ENCODE measurements at places on chromosomes 7 and 10.

DNA sequence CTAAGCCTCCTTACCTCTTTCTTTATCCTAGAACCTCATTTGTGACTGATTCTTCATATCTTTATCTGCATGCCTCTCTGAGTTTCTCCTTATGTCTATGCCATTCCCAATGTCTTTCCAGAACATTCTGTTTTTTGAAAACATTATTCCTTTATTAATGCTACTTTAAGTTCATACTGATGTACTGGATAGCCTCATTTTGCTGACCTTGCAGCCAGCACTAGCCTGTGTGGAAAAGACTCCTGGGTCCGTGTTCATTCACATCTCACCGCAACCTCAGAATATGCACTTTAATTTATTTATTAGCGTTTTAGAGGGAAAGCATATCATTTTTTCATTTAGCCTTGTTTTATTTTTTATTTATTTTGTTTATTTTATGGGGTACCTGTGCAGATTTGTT is 208.1 kb upstream of the NPVF start:
- DNase-seq = no peak

GRCh38 chr10:90592638-90593302 is 265.1 kb downstream of the HTR7 start:
- DNase-seq = peak; percentile 90

DNA sequence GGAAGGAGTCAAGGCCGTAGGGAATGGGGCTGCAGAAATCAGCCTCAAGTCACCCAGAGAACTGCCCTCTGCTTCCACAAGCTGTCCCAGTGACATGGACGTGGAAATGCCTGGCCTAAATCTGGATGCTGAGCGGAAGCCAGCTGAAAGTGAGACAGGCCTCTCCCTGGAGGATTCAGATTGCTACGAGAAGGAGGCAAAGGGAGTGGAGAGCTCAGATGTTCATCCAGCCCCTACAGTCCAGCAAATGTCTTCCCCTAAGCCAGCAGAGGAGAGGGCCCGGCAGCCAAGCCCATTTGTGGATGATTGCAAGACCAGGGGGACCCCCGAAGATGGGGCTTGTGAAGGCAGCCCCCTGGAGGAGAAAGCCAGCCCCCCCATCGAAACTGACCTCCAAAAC is 50.2 kb upstream of the PDCD4 start:
- no peak for DNase-seq

DNA sequence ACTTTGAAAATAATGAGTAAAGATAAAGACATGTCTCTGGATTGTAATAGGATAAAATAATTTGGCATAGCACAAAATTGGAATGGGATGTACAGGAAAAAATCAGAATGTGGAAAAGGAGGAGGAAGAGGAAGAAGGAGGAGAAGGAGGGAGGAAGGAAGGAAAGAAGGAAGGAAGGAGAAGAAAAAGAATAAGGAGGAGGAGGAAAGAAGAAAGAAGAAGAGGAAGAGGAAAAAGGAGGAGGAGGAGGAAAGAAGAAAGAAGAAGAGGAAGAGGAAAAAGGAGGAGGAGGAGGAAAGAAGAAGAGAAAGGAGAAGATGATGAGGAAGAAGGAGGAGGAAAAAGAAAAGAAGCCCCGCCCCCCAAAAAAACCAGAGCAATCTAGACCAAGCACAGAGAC is 95.9 kb downstream of the ST8SIA6 start:
- no peak for DNase-seq

GRCh38 chr7:116240024-116240668 is 29.8 kb downstream of the TES start:
- no peak for DNase-seq

GRCh38 chr7:130650611-130651120 is 17.9 kb downstream of the COPG2 start:
- DNase-seq = no peak

GRCh38 chr10:120997313-120997712 is 146.2 kb downstream of the WDR11 start:
- DNase-seq = no peak

GRCh38 chr7:150996376-150997074 is 5.7 kb downstream of the NOS3 start:
- no peak for DNase-seq

DNA sequence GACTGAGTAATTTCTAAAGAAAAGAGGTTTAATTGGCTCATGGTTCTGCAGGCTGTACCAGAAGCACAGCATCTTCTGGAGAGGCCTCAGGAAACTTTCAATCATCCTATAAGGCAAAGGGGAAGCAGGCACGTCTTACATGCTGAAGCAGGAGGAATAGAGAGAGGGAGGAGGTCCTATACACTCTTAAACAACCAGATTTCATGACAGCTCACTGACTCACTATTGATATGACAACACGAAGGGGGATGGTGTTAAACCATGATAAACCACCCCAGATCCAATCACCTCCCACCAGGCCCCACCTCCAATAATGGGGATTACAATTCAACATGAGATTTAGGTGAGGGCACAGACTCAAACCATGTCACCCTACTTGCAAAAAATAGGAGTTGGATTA is 201.5 kb downstream of the CDK14 start:
- no peak for DNase-seq

- DNase-seq = no peak
Measured at GRCh38 chr7:112505495-112505894, 24.7 kb downstream of the LSMEM1 start.

DNA sequence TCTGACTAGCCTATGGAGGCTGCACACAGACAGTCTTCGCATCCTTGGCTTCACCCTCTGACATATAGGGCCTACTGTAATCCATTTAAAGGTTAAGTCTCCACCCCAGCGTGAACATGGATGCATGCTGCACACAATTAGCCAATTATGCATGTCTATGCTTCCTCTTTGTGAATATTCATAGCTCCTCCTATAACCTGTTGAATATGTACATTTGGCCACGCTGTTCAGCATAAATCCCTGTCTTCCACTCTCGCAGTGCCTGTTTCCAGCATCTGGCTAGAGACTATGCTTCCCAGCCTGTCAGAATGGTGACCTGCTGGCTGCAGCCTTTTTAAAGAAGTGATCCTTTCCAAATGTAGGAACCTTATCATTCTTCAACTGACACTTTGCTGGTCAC is 106.7 kb downstream of the PRKAG2 start:
- DNase-seq = no peak

DNA sequence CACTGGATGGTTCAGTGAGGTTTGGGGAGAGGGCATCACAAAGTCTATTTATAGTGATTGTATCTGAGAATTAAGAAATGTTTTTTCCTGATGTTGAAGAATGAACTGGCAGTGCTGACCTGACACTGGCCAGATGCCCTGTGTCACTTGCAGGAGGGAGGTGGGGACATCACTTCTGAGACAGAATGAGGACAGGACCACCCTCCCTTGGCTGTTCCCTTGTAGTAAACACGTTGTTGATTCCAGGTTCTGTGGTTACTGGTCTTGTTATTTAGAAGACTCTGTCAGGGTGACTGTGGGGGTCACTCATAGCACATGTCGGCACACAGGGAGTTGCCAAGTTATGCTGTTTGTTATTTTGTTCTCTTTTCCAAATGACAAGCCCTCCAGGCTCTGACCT is 126.4 kb downstream of the ADCY1 start:
- no peak for DNase-seq

GRCh38 chr7:51111241-51111940 is 205.2 kb downstream of the COBL start:
- DNase-seq = no peak

- DNase-seq = no peak
Measured at GRCh38 chr10:60433684-60434083, 44.0 kb upstream of the ANK3 start.

GRCh38 chr10:14601872-14602725 is 172.6 kb downstream of the FAM107B start:
- no peak for DNase-seq

DNA sequence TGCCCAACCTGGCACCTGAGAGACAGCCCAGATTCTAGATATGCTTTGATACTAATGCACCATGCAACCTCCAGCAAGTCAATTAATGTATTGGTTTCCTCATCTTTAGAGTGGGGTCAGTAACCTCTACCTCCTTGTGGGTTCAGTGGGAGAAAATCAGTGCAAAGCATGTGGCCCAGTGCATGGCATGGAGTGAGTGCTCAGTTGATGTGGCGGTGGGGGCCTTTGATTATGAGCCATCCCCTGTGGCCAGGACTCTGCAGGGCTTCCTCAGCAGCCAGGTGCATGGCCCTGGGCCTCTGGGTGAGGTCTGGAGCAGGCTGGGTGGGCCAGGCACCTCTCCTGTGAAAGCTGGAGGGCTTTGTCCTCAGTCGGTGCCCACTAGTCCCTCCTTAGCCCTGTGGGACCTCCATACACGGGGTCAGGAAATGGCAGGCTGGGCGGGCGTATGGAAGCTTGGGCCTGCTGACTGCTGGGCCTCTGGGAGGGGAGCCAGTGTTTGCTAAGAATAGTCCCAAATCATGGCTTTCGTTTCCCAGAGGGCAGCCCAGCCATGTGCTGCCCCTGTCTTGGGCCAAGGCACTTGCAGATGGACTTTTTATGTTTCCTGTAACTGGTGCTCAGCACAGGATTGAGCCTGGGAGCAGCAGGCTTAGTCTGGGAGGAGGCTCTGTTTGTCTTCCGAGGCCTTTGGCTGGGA is 3.4 kb downstream of the PALD1 start:
- peak; percentile 20 for DNase-seq

DNA sequence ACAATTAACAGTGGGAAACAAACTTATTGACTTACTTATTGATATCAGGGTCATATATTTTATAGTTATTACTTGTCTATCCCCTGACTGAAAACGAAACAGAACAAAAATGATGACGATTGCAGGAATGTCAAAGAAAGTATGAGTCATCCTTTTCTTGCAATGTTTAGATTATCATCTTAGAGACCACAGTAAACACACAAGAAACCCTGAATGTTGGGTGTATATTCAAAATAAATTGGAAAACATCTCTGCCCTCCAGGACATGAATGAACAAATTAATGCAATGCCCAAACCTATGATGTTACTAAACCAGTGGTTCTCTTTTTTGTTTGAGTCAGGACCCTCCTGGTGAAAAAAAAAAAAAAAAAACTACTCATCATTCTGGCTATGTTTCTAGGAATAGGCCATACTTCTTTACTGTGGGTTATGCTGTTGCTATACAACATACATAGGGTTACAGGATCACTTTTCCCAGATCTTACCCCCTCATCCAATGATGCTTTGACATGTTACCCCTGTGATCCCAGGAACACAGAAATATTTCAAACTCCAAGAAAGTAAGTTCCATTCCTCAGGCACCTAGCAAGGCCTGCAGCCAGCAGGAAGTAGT is 623.4 kb upstream of the IGFBP3 start:
- no peak for DNase-seq
